ENCODE measurements at places on chromosomes 4 and X.

DNA sequence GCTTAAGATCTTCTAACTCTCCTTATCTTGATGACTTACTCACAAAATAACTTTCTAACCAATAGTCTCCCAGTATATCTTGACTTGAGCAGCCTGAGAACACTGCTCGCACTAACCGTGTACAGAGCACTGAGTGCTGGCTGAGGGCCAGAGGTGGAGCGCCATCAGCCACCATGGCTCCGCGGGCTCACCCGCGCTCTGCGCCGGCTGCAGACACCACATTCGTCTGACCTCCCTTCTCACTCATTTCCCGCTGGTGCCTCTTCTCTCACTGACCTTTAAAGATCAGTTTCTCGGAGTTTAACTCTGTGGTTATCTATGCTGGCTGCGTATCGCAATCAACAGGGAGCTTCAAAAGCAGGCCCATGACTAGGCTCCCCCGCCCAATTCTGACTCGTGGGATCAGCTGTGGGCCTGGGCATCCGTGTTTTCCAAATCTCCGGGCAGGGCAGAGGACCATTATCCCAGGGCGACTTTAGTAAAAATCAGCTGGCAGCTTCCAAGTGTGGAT, 78.6 kb downstream of the HAUS3 start:
- no peak for DNase-seq

DNA sequence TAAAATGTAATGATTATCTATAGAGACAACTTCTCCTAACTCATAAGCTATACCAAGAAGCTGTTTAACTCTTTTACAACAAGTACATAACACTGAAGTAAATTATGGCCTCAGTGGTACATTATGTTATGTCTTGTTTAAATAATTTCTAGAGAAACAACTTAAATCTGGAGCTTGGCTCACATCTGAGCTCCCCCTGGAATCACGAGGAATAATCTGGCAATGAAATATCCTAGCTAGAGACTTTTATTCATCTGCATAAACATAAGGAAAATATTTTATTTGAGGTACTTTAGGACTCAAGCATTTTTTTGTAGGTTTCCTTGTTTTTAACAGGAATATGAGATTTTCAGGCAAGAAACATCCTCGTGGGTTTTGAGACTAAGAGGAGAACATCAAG, 354.7 kb upstream of the SLC7A11 start:
- no peak for DNase-seq

DNA sequence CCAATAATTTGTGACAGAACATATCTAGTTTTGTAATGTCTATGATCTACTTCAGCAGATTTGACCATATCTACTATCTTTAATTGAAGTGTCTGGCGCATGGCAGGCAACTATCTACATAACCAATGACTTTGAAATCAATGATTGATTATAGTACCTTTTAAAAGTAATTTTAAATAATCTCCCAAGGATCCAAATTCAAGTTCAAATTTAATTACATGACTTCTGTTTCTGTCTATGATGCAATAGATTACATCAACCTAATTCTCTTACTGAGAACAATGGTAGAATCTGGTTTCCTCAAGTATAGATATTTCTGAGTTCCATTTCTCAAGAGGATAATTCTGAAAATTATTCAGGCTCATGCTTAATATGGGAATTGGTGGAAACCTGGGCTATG, 177.4 kb upstream of the IL15 start:
- no peak for DNase-seq

DNA sequence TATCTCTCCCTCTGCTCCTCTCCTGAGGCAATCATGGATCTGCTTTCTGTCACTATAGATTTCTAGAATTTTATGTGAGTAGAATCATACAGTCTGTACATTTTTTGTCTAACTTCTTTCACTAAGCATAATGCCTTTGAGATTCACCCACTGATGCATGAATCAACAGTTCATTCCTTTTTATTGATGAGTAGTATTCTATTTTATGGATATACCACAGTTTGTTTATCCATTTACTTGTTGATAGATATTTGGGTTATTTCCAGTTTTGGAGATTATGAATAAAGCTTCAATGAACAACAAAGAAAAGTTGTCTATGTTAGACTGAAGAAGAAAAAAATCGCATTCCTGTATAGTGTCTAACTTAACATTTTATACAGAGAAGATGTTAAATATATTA, 30.5 kb downstream of the PHKA1 start:
- DNase-seq: no peak

DNA sequence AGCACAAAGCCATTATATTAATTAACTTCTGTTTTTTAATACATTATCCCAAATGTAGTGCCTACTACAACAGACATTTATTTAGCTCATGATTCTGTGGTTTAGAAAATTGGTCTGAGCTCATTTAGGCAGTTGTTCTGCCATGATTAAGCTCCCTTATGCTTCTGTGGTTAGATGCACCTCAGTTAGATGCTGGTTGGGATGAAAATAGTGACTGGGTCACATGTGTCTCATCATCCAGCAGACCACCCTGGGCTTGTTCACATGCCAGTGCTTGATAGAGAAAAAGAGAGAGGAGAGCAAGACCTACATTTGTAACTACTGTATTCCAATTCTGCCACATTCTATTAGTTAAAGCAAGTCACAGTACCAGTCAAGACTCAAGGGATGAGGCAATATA, 376.4 kb upstream of the GNPDA2 start:
- DNase-seq: no peak

DNA sequence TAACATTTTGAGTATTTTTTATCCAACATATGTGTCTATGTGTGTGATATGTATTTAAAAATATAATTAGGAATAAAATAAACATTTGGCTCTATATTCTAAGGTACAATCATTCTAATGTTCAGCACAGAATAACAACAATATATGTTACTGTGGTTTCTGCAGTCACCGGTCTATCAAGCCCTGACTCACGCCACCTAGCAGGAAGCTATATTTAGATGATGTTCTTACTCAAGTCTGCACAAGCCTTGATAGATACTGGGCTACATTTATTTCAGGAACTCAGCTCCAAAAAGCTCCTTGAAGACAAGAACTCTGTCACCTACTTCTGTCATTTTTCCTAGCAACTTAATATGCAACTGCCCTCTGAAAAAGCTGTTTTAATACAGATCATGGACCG, 152.0 kb upstream of the FTHL17 start:
- DNase-seq: no peak

GRCh38 chr4:174036111-174036510, 247.4 kb downstream of the FBXO8 start:
- DNase-seq: no peak

DNA sequence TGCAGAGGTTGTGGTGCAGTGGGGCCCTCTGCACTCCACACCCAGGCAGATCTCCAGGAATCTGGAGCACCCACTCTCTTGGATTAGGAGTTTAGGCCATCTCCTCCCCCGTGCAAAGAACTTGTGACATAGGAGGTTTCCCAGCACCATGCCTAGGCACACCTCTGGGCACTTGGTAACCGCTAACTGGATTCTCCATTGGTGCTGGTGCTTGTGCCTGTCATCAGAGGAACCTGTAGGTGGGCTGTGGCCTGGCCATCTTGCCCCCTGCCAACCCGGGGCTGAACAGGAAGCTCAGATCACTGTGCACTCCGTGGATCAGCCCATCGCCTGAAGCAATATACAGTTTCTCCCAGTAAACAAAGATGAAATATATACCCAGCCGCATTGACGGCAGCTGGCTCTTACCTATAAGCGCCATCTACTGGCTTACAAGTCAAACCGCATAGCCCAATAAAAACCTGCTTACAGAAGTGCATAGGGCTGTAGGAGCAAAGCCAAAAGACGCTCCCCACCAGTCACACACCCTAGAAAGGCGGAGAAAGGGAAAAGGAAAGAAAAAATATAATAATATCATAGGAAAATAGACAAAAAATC, 19.1 kb upstream of the TEX13B start:
- DNase-seq: no peak

GRCh38 chr4:101039367-101039766, 308.0 kb downstream of the PPP3CA start:
- DNase-seq: no peak

- DNase-seq: no peak
These were observed 336.0 kb downstream of the PDHA2 start for GRCh38 chr4:96175871-96176270.

GRCh38 chrX:153449368-153450113, 3.7 kb upstream of the TREX2 start:
- no peak for DNase-seq

DNA sequence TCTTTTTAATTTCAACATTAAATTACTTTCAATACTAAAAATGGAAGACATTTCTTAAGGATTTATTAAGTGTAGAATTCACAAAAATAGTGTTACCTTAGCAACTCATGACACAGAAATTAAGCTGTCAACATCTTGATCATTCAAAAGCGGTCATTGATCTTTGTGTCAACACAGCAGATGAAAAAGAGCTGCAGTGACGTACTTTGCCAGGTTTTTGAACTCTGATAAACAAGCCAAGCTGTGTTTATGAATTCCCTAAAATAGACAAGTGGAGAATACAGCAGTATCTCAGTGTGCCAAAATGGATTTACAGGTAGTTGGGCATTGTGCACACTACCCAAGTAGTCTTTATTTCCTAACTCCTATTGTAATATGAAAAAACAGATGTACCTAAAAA, 1141.8 kb upstream of the PCDH7 start:
- no peak for DNase-seq

- no peak for DNase-seq
These were observed 75.4 kb downstream of the FBXW7 start for GRCh38 chr4:152460488-152460887.

DNA sequence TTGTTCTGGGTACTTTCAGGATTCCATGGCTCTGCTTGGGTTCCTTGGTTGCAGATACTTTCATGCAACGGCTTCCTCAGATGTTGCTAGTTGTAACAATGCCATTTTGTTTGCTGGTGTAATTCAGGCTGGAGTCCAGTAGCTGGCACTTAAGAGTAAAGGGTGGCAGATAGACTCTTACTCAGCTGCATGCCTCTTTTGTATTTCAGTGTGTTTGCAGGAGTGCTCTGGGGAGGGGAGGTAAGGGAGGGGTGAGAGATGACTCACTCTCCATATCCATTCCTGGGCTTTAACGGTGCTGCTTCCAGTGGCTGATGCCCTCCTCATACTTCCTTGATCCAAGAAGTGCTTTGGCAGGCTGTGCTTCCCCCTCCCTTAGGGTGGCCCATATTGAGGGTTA, 155.2 kb downstream of the ZNF330 start:
- no peak for DNase-seq

DNA sequence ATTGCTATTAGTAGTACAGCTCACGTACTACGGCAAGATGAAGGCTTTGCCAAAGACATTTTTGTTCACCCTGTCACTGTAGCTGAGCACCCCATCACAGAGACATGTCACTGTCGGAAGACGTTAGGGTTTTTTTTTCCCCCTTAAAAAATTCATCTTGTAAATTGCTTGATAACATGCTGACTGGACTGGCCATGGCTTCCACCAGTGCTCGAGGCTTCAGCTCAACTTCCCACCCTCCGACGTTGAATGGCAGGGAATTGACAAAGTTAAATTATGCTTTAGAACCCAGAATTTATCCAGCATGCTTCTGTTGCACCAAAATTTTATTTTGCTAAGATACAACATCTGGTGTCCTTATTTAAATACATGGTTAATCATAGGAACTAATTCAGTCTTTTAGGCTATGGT, 707 bp upstream of the OTUD4 start:
- no peak for DNase-seq

- no peak for DNase-seq
These were observed 158.9 kb upstream of the MAD2L1 start for GRCh38 chr4:120225527-120225926.

DNA sequence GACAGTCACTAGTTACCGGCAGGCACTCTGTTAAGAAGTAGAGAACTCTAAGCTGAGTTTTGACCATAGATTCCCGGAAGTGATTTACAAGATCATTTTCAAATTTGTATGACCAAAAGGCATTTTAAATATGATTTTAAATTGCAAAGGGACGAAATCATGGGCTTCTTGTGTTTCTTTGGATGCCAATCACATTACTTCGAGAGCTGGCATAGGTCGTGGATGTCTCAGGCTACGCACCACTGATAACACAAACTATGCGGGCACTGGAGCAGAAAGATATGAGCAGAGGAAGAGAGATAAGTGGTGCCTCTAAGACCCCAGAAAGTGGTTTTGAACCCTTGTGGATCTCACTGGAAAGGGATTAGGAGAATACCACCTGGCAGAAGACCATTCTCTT, 294.2 kb upstream of the FTHL17 start:
- DNase-seq: no peak

All from stimulated activated CD4-positive, alpha-beta T cell treated with anti-CD3 and anti-CD28 coated beads, Interleukin-15, amount 100 ng/mL, for 48 hours (primary cell).